ENCODE measurements at places on chromosomes 7 and 10.
A peak's percentile ranks its signal among the peaks of the same experiment; 100 is the strongest.

DNA sequence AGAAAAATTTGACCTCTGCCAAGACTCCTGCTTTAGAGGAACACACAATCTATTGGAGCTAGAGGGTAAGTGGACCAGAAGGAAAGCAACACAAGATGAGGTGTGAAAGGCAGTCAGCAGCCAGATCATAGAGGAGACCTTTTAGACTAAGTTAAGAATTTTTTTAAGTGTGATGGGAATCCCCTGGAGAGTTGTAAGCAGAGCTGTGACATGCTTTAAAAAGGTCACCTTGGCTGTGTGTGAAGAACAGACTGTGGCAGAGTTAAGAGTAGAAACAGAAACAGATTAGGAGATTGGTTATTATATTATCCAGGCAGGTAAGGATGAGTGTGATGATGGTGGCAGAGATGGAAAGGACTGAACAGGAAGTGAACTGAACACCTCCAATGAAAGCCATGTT lies 23.5 kb downstream of the CPEB3 start:
- no peak for DNase-seq

GRCh38 chr7:25084821-25085220 lies 40.2 kb downstream of the CYCS start:
- no peak for DNase-seq

DNA sequence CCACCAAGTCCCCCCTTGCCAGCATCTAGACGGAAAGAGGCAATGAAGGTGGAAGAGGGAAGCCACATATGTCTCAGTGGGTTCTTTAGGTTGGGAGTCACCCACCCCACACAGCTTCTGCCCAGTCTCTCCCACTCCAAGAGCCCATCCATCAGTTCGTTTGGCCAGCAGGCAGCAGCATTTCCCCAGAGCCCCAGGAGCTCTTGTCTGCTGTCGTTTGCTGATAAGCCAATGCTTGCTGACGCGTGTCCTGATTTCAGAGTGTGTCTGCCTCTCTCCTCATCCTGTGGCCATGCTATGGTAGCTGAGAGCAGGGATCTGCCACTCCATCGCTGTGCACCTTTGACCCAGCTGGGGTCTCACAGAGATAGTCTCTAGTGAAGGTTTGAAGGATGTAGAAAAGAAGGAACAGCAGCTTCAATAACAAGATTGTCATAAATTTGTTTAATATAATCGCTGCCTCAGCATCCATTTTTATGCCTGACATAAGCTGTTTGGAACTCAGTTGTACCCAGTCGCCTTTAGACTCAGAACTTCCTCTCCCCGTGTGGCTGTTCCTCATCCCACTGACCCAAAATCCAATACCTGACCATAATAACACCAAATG lies 39.4 kb upstream of the GDF10 start:
- no peak for DNase-seq

DNA sequence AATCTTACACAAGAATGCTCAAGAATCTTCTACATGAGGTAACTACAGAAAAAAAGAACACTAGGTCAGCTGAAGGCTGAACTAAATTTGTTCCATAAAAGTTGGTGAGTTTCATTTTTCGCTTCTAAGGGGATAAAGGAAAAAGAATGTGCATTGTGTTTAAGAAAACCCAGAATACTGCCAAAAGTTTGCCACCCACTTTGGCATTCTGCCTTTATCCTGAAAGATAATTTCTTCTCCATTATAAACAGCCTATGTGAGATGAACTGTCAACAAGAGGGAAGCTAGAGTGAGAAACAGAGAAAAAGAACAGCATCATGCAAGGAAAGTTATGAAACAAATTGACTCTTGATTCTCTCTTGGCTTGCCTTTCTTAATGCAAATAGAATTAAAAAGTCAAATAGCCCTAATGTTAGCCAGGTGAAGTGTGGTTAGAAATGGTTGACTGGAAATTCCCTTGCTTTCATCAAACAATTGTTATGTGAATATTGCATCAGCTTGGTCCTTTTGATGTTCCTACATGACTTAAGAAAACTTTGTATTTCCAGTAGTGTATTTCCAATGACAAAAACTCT lies 25.8 kb downstream of the STEAP1 start:
- DNase-seq = no peak

DNA sequence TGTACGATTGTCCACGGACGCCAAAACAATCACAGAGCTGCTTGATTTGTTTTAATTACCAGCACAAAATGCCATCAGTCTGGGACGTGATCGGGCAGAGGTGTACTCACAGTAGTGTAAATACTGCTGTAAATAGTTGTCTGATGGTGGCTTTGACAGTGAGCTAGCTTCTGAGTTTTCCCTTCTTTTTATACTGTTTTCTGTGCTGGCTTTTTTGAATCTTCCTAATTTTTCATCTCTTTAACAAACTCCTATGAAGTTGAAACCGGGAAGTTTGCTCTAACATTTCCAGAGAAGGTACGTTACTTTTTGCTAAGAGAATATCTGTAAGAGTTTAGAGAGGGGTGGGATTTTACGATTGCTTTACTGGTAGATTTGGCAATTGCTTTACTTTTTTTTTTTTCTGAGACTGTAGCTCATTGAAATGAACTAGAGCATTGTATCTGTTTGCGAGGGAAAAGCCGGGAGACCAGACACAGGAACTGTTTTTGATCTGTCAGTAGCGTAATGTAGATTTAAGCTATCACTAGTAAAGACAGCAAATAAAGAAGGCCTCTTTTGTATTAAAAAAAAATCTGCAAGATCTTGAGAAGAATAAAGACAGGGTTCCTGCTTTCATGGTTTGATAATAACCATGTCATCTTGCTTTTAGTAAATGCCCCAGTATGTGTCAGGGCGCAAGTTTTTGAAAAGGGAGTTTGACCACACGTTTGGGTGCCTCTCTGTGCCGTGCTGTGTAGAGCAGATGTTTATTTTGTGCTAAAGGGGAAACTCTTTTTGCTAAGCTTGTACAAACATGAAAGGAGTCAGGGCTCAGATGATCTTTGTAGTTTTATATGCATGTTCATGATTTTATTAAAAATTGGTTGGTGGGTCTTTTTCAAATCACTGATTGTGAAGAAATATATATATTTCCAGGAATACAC lies 712 bp downstream of the FOXP2 start:
- no peak for DNase-seq

GRCh38 chr10:4181081-4181480 lies 396.1 kb upstream of the KLF6 start:
- DNase-seq = no peak

GRCh38 chr7:200704-201103 lies 8.3 kb downstream of the FAM20C start:
- no peak for DNase-seq

- no peak for DNase-seq
These were observed 10.6 kb downstream of the CCNJ start for GRCh38 chr10:96053985-96054384.

DNA sequence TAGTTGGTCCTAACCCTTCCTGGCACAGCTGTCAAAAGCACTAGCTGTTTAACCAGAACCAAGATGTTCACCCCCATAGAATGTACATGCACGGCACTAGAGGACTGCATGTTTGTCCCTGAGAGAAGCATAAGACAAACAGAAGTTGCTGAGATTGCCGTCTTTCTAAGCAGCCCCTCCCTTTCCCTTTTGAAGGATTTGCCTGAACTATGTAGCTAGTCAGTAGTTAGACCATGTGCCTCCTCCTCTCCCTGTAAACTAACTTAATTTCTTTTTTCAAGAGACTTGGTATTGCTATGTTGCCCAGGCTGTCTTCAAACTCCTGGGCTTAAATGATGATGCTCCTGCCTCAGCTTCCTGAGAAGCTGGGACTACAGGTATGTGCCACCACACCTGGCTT lies 40.7 kb downstream of the TBC1D12 start:
- no peak for DNase-seq

GRCh38 chr10:70053218-70053840 lies 683 bp downstream of the MACROH2A2 start:
- DNase-seq = no peak

GRCh38 chr10:103969436-103969835 lies 2.5 kb downstream of the SLK start:
- no peak for DNase-seq

GRCh38 chr7:42002654-42003053 lies 234.4 kb downstream of the GLI3 start:
- no peak for DNase-seq

DNA sequence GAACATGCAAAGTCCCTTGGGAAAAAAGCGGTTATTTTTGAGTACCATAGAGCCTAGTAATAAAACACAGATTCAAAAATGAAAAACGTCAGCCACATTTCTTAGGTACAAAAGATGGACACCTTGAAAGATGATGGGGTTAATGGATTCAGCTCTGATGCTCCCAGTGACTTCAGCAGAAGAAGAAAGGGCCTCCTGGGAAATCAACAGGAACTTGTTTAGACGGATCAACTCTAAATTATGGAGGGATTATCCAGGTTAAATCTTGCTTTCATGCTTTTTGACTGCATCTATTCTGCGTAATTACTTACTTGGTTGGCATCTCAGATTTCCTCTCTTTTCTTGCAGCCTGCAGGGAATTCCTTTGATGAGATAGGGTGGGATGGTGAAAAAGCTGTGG lies 82.5 kb downstream of the TMEM178B start:
- no peak for DNase-seq

DNA sequence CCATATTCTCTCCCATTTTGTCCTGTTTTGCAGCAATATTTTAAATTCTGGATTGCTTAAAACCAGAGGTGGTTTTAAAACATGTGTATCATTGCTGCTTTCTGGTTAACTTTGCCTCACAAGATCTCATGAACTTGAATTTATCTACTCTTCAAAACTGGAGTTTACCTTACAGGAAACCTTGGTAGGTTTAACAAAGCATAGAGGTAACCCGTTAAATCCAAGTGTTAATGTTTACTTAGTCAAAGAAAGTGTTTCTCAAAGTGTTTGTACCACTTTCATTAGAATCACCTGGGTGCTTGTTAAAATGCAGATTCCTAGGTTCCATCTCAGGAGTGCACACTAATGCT lies 44.0 kb upstream of the VDAC2 start:
- no peak for DNase-seq

DNA sequence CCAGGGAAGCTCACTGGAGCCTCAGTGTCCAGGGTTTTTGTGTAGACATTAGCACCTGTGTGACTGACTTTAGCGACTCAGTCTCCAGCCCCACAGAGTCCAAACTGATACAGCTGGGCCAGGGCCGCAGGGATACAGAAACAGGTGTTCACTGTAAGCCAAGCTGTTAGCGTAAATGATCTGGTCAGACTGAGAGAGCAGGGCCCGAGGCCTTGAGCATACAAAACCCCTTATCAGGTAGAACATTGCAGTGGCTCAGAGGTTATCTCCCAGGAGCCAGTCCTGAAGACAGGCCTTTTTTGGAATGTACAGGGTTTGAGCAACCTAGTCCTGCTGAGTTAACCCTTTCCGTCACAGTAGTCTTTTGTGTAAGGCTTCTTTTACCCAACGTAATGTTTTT lies 25.0 kb downstream of the LHPP start:
- DNase-seq = peak; percentile 59

DNA sequence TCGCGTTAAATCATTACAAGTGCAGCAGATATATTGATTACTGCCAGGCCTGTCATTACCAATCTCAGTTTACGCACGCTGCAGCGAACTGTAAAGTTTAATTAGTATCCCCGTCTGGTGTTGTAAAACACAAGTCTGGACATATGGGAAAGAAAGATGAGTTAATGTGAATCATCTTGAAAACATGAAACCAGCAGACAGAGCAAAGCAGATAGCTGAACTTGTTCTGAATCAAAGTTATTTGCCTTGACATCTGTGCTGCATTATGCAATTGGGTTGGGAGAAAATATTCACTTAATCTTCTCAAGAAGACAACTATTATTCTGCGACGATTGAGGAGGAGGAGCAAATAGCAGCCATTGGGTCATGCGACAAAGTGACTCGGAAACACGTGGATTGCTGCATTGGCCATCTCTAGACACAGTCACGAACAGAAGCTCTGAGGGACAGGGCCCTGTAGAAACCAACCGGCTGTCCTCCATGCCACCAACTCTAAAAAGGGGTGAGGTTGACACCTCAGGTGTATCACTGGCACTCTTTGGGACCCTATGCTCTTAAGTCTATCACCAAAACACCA lies 156.3 kb upstream of the C7orf33 start:
- DNase-seq = no peak

Data from HuH-7.5 (cell line).